MV-4-11 (cell line): ENCODE measurements at places on chromosomes 3 and 15.

- DNase-seq = no peak
Measured at GRCh38 chr15:92438471-92438870, 44.8 kb downstream of the ST8SIA2 start.

- DNase-seq = peak; percentile 51
Measured at GRCh38 chr3:107235928-107236315, 141.3 kb upstream of the CCDC54 start.

- no peak for DNase-seq
Measured at GRCh38 chr3:112646623-112647022, 5.7 kb upstream of the CCDC80 start.

DNA sequence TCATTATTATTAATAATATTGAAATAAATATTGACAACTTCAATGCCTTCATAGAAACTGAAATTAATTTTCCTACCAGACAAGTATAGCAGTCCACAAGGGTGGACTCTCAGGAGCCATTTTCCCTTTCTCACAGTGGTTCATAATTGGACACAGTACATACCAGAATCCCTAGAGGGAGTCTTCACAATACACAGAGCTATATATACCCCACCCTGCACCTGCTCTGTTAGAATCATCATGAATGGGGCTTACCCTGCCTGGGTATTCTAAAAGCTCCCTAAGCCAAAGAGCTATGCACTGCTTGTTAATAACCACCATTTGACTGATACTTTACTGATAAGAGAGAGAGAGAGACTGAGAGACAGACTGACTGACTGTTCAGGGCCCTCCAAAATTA, 134.9 kb downstream of the FEZF2 start:
- no peak for DNase-seq

- no peak for DNase-seq
Measured at GRCh38 chr15:36136049-36136448, 443.4 kb upstream of the CDIN1 start.

- no peak for DNase-seq
Measured at GRCh38 chr15:30990036-30990435, 1.4 kb downstream of the MTMR10 start.

DNA sequence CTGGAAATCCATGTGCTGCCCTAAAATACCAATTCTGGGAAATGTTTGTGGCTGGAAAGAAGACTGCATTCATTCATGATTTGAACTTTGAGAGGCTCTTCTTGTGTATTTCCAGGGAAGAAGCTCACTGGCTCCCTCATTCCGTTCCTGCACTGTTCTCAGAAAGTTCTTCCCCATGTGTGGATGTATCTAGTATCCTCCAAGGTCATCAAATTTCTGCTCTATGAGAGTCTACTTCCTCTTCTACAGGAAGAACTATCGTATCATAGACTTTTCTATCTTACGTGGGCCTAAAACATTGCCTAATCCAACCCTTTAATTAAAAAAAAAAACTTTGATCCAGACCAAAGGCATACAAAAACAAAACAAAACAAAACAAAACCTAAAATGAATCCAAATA, 2.9 kb downstream of the CCR3 start:
- peak; percentile 41 for DNase-seq

- DNase-seq = no peak
Measured at GRCh38 chr3:32707026-32707370, 22.0 kb downstream of the CNOT10 start.

- DNase-seq = no peak
Measured at GRCh38 chr3:16608816-16609215, 3.6 kb upstream of the DAZL start.

DNA sequence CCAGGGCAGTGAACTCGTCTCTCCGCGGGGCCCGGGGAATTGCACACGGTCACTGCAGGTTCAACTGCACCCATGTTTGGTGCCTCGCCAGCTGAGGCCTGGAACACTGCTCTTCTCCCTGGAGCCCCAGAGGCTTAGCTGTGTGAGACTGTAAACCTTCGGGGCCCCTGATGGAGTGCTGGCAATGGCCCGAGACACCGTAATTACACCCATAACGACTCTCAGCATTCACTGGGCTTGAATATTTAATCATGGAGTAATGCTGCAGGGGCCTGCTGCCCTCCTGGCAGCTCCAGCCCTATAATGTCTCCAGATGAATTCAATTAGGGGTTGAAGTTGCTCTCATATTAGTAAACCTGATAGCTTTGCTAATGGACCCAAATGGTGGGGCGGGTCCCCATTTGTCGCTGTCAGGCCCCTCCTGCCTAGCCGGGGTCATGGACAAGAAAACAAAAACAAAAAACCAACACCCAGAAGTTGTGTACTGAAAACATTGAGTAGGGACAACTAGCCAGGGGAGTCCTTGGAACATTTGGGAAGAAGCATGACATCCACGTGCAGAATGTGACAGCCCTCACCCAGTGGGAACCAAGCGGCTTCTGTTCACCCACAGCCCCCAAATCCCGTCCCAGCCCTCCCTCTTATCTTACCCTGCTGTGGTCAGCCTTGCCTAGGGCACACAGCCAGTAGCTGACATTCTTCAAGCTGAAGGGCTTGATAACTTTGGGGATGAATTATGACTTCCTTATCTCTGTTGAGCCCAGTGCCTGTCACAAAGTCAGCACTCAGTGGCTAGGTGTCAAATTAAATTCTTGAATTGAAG, 74.3 kb upstream of the SCN5A start:
- peak; percentile 32 for DNase-seq

DNA sequence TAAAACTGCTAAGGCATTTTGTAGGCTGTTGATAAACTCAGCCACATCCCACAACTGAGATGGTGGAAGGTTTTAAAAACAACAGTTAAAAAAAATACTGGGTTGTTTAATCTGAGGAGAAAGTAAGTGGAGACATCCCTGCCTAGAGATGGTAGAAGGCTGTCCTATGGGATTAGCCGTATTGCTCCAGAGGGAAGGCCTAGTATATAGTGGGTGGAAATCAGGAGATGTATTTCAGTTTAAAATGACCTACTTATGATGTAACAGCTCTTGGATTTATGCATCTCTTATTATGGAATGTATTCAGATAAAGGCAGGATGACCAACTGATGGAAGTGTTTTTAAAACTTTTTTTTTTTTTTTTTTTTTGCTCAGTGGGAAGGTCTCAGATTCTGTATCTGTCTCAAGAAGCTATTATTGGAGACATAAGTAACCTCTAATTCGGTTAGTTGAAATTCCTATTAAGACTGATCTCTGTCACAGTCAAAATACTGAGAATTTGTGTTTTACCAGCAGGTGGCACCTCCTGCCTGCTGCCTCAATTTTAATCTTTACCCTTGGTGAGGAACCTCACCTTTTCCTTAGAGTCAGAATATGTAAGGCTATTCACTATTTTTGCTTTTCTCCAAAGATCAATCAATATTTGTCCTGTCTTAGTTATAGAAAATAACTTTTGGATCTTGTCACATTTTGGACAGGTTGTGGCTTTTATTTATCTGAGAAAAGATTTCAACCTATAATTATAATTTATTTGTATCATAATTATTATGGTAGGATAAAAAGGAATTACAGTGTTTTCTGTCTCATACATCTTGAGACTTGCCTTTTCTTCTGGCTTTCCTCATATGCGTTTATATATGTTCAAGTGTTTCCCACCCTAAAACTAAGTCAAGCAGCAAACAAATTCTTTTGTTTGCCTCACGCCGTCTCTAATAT, 63.0 kb downstream of the VPS8 start:
- DNase-seq = peak; percentile 22

DNA sequence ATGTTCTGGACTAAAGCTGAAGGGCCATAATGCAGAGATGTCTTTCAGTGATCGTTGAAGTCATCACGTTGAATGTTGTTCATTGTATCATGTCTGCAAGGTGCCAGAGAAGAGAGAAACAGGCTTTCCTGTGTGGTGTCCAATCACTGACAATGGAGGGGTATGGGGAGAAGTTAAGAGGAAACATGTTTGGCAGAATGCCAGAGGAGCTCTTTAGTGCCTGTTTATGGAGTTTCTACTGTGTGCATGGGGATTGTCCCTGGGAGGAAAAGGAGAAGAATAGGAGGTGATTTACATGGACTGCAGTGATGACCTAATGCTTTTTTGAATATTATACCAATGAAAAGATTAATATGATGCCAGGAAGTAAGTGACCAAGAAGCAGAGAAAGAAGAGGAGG, 11.7 kb downstream of the SCAANT1 start:
- DNase-seq = no peak

DNA sequence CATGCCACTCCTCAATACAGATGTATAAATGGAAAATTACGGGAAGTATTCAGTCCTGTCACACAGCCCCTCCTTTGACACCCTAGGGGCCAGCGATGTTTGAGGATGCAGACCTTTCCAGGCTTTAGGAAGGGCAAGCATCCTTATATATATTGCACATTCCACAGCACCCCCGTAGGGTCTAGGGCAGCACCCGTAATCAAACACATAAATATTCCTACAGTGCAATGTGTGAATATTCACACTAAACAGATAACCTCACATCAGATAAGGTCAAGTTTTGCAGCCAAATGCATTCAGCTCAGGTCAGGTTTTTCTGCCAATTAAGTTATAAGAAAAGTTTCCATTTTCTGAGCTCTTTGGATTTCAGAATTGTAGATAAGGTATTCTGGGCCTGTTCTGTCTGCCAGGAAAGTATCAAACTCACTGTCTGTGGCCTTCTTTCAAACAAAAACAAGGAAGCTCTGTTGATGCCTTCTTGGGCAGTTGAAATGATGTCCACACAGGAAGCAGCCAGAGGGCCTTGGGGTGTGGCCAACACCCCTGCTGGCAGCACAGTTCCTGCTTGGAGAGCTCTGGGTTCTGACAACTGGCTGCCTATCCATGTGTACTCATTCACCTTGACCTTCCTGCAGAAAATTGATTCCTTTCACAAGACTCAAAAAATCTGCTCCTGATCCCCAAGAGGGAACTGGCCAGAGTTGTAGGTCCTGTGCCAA, 427.0 kb downstream of the NTRK3 start:
- peak; percentile 65 for DNase-seq

- DNase-seq = no peak
Measured at GRCh38 chr3:17322106-17322793, 420.2 kb downstream of the TBC1D5 start.

DNA sequence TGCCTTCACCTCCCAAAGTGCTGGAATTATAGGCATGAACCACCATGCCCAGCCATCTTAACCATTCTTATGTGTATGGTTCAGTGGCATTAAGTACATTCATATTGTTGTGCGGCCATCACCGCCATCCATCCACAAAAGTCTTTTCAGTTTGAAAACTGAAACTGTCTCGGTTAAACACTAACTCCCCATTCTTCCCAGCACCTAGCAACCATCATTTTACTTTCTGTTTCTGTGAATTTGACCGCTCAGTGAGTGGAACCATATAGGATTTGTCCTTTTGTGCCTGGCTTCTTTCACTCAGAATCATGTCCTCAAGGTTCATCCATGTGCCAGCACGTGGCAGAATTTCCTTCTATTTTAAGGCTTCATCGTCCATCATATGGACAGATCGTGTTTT, 5.8 kb downstream of the MCM2 start:
- no peak for DNase-seq

DNA sequence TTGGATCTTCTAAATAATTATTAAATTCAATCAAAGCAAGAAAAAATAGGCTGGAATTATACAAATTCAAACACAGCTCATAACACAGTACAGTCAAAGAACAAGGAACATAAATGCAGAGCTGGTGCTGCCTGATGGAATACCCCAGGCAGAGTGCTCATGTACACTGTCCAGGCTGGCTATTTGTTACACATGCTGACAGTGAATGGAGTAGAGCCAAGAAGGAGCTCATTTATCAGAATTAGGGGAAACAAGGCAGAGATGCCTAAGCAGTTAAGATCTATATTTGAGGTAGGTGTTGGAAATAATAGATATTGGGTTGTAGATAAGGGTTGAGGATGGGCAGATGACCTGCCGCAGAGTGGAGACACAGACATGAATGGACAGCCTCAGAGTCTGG, 788.2 kb upstream of the ARPP21 start:
- DNase-seq = no peak

DNA sequence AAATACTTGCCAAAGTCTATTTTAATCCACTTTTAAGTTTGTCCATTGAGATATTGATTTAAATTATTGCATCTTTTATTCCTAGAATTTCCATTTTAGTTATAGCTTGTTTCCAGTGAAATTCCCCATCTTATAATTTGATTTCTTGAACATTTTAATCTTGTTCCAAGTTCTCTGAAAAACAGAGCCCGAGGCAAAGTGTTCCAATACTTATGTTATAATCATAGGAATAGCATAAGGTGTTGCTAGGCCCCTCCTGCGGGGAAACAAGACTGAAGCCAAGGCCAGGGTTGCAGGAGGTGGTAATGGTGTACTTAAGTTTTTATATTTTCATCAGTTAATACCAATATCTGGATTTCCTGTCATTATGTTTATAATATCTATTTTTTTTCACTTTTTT, 226.6 kb downstream of the ADAMTSL3 start:
- no peak for DNase-seq

DNA sequence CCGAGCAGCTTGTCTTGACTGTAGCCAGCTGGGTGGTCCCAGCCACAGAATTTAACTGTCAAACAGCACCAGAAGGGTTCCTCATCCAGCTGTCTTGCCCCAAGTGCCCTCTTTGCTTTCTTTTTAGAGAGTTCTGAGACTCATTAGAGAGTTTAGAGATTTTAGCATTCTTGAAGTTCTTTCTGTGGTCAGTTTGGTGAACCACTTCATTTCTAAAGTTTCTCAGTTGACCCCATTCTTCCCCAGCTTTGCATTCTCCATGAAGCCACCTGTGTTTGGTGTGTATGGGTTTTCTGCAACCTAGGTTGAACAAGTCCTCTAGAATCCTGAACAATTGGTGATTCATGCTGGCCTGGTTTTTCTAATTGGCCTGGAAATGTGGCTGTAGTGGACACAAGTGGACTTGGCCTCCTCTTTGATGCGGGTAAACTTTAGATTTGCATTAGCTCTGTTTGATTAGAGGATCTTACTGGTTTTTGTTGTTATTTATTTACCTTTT, 33.7 kb downstream of the FLNB start:
- DNase-seq = peak; percentile 70

DNA sequence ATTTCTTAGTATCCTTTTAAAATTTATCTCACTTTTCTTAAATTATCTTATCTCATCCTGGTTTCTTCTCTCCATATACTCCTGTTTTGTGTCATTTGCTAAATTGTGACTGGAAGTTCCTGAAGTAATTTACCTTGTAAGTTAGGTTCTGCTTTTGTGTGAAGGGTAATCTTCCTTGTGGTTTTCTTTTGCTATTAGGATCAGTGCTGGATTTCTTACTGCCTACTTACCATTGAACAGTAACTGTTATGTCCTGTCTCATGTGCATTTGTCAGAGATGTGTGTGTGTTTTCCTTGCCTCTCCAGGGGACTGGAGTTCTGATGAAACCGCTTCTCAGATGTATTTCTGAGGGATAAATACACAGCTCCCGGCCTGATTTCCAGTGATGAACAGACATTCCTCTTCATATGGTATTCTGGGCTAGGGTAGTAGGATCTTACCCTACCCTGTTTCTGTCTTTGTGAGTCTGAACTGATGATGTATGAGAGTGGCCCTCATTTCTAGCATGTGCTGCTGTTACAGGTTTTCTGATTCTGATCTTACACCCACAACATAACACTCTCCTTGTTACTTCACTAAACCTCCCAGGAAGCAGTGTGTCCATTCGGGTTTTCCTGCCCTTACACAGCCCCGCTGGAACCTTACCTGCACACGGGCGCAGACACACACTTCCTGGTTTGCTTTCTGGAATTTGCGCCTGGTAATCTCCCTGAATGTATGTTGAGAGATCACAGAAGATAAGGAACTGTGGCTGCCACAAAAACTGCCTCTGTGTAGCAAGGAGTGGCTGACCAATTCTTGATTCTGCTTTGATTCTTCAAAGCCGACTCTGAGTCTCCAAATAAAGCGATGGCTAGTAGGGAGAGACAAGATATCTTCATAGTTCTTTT, 14.7 kb downstream of the PAK2 start:
- peak; percentile 19 for DNase-seq

- DNase-seq = no peak
Measured at GRCh38 chr3:134018850-134019249, 10.9 kb downstream of the SLCO2A1 start.

GRCh38 chr15:25731411-25731810, 131.7 kb downstream of the ATP10A start:
- DNase-seq = no peak
